ENCODE measurements at places on chromosomes 7 and 10.

- DNase-seq = no peak
Measured at GRCh38 chr10:17216217-17216900, 11.7 kb upstream of the VIM start.

- DNase-seq = no peak
Measured at GRCh38 chr10:84432891-84433290, 104.5 kb downstream of the CCSER2 start.

- peak; percentile 8 for DNase-seq
Measured at GRCh38 chr7:7816084-7816483, 97.7 kb upstream of the RPA3 start.

DNA sequence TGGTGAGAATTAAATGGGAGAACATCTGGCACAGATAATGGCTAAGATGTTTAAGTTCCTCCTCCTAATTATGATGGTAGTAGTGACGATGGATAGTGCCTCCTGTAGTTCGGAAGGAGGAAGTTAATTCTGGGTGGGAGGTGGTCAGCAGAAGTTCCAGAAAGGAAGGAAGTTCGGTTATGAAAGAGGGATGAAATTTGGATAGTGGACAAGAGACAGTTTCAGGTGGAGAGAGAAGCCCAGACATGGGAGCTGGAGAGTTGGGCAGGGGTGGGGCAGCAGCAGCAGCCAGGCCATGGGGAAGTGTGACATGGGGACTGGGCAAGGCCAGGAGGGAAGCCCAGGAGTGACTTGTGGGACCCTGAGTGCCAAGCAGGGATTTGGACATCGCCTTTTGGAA, 99.5 kb downstream of the CCNY start:
- no peak for DNase-seq

DNA sequence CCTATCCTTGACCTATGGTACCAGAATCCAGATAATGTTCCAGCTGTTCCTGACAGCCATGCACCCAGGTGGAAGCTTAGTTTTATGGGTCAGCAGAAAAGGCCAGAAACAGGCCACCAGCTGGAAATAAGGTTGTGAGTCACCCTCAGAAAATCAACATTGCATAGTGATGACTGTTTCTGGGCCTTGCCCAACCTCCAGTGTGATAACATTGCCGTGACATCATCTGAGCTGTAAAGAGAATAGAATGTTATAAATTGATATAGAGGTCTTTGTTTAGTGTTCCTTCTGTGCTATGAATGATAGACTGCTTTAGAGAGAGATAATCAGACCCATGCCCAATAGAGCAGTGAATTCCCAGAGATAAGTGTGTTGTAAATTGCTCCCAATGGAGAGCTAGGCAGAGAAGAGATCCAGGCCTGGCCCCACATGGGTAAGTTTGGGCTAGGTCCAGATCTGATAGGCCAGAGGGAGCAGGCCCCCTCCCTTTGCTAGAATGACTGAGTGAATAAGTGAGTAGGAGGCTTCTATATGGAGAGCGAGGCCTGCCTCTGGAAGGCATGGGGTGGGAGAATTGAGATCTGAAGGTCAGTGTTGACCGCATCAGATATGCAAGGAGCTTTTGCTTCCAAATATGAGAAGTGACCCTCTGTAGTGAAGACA, 14.2 kb upstream of the HPS1 start:
- DNase-seq = no peak

GRCh38 chr10:132282667-132283603, 24.8 kb downstream of the STK32C start:
- no peak for DNase-seq

DNA sequence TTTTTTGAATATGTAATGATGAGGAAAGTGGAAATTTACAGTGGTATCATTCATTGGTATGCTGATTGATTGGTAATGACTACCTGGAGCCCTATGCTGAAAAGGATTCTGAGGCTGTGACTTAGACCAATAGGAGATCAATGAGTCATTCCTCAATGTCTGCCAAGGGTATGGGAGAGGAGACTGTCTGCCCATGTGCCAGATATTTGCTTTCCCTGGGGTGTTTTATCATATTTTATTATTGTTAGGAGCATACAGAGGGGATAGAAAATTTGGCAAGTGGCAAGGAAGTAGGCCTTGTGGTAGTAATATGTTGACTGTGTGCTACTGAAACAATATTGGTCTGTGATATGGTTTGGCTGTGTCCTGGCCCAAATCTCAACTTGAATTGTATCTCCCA, 54.8 kb downstream of the ASAH2B start:
- DNase-seq = no peak

DNA sequence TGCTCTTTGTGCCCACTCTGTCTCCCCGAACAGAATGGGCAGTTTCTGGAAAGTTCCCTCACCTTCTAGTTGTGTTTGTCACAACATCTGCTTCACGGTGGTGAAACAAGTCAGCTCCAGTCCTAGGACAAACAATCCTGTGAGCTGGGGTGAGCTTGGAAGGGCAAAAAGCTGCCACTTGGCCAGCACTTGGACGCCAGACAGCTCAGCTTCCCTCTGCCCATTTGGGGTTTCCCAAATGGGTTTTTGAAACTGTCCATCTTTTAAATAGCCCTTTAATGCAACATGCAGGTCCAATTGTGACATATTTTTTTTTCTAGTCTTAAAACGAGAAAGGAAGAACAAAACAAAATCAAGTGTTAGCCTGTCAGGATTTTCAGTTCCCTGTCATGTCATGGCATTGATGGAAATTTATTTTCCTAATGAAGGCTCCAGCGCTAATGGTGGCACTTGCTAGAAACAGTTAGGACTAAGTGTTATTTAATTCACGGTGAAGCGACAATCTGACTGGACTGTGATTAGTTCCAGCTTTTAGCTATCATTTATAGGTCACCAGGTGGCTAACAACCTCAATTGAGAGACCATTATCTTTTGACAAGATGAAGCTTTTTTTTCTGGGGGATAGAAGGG, 181.7 kb downstream of the MYOF start:
- DNase-seq = no peak

DNA sequence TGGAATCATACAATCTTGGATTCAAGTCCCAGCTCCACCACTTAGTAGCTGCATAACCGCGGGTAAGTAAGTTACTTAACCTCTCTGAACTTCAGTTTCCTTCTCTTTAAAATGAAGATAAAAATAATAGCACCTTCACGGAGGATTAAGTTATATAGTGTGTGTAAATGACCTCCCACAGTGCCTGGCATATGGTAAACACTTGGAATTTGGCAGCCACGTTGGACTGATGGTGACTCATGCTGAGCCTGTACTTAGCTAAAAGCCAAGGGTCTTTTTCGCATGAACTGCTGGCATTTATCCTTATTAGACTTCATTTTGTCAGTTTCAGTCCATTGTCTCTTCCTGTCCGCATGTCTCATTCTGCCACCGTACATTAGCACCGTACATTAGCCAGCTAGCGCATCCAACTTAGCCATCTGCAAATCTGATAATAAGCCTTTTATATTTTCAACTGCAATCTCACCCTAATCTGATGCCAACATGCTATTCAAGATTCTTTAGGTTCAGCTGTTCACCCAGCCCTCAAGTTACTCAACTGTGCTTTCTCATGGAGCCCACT, 11.2 kb downstream of the SLC13A4 start:
- peak; percentile 4 for DNase-seq
